ENCODE measurements at places on chromosomes 12 and 14.

DNA sequence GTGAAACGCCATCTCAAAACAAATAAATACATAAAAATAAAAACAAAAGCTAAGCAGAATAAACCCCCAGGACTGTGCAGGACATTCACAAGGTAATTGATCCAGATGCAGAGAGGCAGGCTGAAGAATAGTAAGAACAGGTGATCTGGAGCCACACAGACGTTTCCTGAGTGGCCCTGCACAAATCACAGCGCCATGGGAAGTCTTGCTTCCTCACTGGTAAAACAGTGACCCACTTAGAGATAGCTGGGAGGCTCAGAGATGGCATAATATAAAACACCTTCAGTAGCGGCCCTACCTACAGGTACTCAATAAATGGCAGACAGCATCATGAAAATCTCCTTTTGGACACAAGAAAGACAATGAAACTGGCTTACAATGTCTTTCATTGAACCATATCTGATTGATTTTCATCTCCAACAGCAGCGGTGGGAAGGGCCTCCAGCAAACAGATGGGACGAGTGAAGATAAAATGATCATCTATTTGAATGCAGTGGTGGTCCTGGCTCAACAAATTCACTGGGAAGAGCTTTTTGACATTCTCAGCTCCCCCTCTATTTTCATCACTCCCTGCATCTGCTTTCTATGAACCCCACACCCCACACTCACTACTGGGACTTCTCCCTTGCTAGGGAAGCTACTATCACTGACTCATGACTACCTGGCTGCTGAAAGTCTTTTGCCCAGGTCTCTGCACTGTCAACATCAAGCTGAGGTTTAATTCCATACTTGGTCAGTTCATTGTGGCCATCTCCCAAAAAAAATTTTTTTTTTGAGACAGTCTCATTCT lies 63.9 kb downstream of the FOXN3 start:
- DNase-seq, result no peak

DNA sequence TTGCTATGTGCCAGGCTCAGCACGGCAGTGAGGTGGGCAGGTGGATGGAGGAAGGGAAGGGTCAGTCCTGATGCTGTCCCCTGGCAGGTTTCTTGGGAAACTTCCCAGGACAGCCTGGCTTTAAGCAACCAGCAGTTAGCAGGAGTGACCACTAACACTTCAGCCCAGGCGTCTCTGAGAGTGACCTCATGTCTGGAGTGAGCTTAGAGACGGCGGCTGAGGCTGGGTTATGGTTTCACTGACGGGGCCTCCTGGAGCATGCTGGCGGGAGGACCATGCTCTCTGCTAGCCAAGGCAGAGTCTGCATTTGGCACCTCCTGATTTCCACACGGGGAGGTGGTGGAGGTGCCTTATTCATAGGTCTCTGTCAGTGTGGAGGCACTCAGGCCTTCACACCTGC lies 2.5 kb downstream of the HHIPL1 start:
- no peak for DNase-seq

- DNase-seq, result no peak
These were observed 133.3 kb upstream of the SLCO1C1 start for GRCh38 chr12:20561871-20562270.

DNA sequence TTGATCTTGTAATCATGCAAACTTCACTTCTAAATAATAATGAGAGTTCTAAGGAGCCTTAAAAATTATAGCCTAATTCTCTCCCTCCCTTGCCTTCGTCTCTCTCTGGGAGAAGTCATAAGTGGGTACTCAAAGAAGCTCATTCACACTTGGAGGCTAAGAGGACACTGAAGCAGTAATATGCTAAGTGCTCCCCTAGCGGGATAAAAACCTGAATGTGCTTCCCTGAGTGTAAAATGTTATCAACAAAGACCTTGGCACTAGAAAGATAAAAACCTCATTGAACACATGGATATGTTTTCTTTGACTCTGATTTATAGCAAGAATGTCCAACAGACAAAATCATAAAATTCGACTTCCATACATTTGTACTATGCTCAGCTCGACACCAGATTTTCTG lies 337.9 kb upstream of the NOVA1 start:
- DNase-seq, result no peak

DNA sequence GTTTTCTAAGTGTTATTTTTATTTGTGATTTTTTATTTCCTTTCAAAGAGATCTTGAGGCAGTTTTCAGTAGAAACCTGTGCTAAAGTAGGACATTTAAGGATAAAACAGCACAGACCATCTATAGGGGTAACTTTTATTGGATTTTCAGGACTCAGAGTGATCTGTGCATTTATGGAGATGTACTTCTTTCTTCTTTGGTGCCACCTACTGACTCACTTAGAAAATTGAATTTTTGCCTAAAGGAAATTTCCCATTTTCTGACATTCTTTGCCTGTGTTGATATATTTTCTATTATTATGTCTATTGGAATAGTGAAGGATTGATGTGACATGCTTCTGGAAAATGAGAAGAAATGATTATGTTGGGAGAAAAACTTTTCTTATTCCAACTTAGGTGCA lies 113.0 kb downstream of the UNC79 start:
- DNase-seq, result no peak

DNA sequence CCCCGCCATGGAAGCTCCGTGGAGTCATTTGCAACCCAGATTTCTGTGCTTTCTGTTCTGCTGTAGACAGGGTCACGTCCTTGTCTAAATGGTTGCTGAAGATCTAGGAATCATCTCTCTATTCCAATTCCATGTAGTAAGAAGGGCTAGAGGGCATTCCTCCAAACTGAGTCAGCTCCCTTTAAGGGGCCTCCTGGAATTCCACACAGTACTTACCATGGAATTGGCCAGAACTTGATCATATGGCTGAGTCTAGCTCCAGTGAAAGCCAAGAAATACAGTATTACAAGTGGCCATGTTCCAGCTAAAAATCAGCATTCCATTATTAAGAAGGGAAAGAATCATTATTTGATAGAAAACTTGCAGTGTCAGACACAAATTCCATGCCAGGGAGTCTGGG lies 171.9 kb downstream of the PRKCH start:
- DNase-seq, result no peak

GRCh38 chr14:32079264-32079663 lies 2.2 kb downstream of the ARHGAP5 start:
- DNase-seq, result no peak

DNA sequence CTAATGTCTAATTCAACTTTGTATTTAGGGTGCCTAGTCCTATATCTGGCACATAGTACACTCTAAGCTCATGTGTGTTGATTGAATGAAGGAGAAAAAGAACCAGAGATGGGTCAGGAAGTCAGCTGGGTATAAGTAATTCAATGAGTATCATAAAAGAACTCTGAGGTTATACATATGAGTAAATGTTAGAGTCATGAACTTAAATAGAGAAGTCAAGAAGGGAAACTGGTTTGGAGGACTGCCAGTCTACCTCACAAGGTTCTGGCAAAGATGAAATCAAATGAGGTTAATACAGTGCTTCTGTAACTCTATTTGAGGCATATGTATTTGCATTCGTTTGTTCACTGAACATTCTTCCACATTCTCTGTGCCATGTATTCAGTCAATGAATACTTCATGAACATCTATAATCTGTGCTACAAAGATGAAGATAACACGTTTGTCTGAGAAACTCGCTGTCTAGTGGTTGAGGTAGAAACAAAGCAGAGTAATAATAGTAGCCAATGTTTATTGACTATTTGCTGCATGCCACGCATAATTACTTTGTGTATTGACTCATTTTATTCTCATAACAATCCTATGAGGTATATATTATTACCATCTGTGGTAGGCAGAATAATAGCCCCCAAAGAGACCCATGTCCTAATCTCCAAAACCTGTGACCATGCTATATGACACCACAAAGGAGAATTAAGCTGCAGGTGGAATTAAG lies 88.9 kb downstream of the PTGER2 start:
- no peak for DNase-seq

Measured in stimulated activated CD4-positive, alpha-beta T cell treated with anti-CD3 and anti-CD28 coated beads, Interleukin-12 subunit alpha, Interleukin-12 subunit beta, amount 100 ng/mL, for 4 hours (primary cell).